ENCODE measurements at places on chromosomes 2 and 18. TPM values are rescaled to one million over a fixed set of nuclear protein-coding genes. Genes with fewer than 3 reads are reported as not detected.

FIGN gene
- polyA plus RNA-seq, result 1.6 TPM

LINC00305 gene
- polyA plus RNA-seq, result not detected

RFTN2 gene
- 8.0 TPM for polyA plus RNA-seq

SMCHD1 gene
- polyA plus RNA-seq, result 7.9 TPM

C1QL2 gene
- 0.10 TPM for polyA plus RNA-seq

GAREM2 gene
- polyA plus RNA-seq, result 1.3 TPM

CKAP2L gene
- polyA plus RNA-seq, result 0.08 TPM

ACKR3 gene
- 37.5 TPM for polyA plus RNA-seq

STARD6 gene
- not detected for polyA plus RNA-seq

KIAA2012 gene
- not detected for polyA plus RNA-seq

CCDC141 gene
- 0.13 TPM for polyA plus RNA-seq

SERPINB4 gene
- polyA plus RNA-seq, result 0.08 TPM

DSG1 gene
- polyA plus RNA-seq, result not detected

ABCB11 gene
- polyA plus RNA-seq, result not detected

LRP2 gene
- polyA plus RNA-seq, result not detected

OLA1 gene
- 53.4 TPM for polyA plus RNA-seq

ERMN gene
- not detected for polyA plus RNA-seq

MGAT4A gene
- polyA plus RNA-seq, result 4.9 TPM

FZD7 gene
- 4.4 TPM for polyA plus RNA-seq

MAL gene
- polyA plus RNA-seq, result 0.49 TPM

MRPS9 gene
- polyA plus RNA-seq, result 21.0 TPM

RAB6D gene
- not detected for polyA plus RNA-seq

CXCR1 gene
- 0.63 TPM for polyA plus RNA-seq

ALK gene
- not detected for polyA plus RNA-seq

NAGK gene
- 199 TPM for polyA plus RNA-seq

CAPN14 gene
- polyA plus RNA-seq, result 0.18 TPM

TMEM200C gene
- polyA plus RNA-seq, result 0.03 TPM

FEV gene
- not detected for polyA plus RNA-seq

NAT8 gene
- not detected for polyA plus RNA-seq

RESP18 gene
- polyA plus RNA-seq, result not detected

C2orf92 gene
- 36.3 TPM for polyA plus RNA-seq

CREG2 gene
- polyA plus RNA-seq, result not detected

TRPM8 gene
- not detected for polyA plus RNA-seq

C2orf74 gene
- polyA plus RNA-seq, result 69.0 TPM

SF3B1 gene
- polyA plus RNA-seq, result 60.7 TPM

CXCR2 gene
- polyA plus RNA-seq, result 0.05 TPM

PSMA8 gene
- not detected for polyA plus RNA-seq

NEU2 gene
- polyA plus RNA-seq, result not detected
